Panc1 (cell line): ENCODE measurements at places on chromosomes 2 and 18.

DNA sequence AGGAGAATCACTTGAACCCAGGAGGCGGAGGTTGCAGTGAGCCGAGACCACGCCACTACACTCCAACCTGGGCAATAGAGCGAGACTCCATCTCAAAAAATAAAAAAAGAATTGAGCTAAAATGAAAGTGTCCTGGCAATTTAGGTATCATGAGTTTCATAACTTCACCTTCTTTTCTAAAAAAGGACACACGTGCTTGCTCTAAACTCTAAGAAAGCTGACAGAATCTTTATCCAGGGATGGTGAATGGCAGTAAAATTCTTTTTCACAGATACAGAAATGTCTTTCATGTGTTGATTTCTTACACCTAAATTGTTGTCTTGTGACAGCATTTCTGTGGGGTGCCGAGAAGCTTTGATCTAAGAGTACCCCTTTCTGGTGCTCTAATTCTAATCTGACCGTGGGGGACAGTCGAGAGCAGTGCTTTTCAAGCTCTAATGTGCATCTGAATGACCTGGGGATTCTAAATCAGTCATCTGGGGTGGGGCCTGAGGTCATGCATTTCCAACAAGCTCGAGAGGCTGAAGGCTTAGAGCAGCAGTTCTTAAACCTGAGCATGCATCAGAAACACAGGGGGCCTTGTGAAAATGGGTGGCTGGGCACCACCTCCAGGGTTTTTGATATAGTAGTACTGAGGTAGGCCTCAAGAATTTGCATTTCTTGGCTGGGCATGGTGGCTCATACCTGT lies 42.1 kb upstream of the REL start:
- no peak for DNase-seq

- DNase-seq, result no peak
Measured at GRCh38 chr2:65647249-65647842, 214.9 kb upstream of the SPRED2 start.

GRCh38 chr2:171858397-171858958 lies 35.6 kb downstream of the SLC25A12 start:
- DNase-seq, result no peak

DNA sequence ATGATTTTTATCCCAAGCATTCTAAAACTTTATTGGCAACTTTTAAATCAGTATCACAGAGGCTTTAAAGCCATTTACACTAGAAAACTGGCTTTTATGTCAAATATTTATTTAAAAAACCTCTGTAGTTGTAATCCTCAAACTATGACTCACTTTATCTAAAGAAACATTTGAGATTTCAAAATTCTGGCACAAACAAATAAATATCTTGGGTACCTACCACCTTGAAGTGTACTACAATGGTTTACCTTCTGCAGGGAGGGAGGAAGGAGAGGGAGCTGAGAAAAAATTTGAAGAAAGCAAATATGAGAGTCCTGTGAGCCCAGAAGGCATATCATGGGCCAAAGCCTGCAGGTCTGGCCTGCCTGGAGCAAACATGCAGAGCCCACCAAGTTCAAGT lies 155.6 kb downstream of the NCKAP5 start:
- DNase-seq, result no peak

GRCh38 chr2:98507461-98507860 lies 62.8 kb downstream of the INPP4A start:
- no peak for DNase-seq

GRCh38 chr18:35167857-35168256 lies 73.0 kb upstream of the ZNF397 start:
- no peak for DNase-seq

DNA sequence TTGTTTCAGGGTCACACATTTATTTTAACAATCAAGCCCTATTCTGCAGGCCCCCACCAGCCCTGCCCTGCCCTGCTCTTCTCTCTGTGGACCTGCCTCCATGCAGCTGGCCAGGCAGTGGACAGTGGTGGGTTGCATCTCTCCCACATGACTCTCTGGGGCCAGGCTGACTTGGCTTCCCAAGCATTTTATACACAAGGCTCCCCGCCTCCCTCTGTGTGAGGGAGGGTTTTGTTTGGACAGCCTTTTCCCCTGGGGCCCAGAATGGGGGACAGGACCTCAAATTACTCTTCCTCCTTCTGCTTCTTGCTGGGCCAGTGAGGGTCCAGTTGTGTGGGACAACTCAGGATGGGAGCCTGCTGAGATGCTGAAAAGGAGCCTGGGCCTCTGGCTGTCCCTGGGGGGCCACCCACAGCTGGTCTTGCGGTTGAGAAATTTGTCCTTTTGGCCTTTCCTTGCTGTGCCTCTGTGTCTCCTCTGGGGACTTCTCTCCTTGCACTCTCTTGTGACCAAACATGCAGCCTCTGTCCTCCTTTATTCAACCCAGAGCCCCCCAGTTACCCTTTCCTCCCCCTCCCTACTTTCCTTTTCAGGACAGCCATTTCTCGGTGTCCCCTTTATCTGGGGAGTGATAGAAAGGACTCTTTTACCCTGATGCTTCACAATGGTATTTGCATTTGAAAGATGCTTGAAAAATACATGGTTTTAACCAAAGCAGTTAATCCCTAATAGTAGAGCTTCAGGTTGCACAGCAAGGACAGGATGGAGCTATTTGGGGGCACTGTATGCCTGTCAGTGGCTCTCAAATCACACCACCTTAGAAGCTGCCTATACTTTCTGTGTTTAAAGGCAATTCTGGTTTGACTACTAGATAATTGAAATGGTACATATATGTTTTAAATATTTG lies 151.1 kb downstream of the FHOD3 start:
- no peak for DNase-seq

DNA sequence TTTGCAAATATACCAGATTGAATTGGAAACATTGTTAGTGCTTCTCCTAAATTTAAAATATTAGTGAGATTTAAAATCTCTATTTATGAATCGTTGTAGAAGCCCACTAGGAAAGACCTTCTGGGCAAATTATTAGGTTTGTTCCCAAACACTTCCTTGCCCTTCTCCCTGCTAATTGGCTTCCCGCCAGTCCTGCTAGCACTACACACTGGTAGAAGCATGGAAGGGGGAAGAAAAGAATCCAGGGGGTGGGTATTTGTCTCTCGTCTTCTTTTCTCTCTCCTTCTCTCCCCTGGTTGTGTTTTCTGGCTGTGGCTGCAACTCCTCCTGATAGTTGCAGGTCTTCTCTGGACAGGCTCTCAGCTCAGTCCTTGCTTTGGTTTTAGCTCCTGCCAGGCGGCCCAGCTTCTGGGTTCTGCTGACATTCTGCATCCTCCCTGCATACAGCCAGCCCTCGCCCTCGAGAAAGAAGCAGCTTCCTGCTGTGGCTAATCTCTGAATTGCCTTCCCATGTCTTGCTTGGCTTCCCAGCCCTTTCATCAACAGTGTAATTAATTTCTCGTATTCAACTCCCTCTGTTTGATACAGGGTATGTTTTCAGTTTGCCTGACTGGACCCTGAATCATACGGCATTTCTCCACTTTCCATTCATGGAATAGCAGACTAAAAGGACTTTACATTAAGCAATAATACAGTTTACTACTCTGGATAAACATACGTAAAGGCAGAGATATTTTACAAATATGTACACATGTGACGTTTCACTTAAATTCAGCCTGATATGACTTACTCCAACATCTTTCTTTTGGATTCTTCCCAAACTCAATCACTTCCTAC lies 6.9 kb upstream of the PARD3B start:
- no peak for DNase-seq

DNA sequence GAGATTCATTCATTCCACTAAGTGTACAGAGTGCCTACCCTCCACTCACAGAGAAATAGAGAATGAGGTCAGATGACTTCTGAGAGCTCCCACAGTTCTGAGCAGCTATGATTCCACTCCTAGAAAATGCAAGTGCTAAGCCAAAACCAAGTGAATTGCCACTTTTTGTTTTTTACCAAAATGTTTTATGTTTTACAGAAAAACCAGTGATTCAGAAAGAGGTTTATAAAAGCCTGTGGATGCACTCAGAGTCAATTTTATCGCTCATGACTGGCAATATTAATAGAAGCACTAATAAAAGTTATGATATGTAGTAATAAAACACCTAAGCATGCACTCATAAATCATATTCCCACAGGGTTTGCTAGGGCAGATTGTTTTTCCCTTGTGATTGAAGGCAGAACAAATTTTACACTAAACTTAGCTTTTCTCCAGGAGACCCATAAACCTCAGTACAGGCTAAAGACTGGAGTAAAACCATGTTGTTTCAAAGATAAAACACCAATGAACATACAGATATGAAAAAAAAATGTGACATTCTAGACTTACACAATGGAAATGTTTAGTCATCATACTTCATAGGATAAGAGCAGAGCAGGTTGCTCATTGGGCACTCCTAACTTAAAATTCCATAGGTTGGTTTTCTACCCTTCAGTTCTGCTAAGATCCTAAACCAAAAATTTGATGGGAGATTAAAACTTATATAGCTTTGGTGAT lies 67.5 kb downstream of the PDK1 start:
- DNase-seq, result no peak

- no peak for DNase-seq
Measured at GRCh38 chr18:69956057-69956456, 8.4 kb upstream of the CD226 start.

GRCh38 chr18:50602466-50602865 lies 42.6 kb downstream of the MAPK4 start:
- no peak for DNase-seq

DNA sequence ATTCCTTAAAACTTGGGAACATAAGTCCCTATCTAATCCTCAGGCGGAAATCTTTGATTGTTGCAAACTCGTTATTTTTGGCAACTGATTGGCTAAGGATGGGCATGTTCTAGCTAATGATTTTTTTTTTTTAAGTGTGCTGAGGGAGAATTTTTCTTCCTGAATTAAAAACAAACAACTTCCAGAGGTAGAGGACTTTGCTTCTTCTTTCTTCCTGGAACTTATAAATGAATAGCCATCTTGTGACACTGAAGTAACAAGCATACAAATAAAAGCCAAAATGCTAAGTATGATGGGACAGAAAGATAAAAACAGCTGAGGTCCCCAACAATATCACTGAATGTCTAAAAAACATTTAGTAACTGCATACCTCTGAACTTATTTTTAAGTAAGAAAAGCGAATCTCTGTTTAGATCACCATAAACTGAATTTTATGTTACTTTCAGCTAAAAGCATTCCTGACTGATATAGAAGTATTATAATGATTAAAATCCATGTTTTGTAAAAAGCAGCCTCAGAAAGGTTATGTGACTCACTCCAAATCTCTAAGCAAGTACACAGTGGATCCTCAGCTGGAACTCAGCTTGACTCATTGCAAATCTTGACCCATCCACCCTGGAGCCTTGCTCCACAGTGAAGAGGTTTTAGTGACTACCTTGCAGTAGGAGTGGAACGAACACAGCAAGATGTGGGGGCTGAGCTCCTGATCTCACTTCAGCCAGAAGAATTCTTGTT lies 344.4 kb downstream of the CLIP4 start:
- DNase-seq, result no peak

DNA sequence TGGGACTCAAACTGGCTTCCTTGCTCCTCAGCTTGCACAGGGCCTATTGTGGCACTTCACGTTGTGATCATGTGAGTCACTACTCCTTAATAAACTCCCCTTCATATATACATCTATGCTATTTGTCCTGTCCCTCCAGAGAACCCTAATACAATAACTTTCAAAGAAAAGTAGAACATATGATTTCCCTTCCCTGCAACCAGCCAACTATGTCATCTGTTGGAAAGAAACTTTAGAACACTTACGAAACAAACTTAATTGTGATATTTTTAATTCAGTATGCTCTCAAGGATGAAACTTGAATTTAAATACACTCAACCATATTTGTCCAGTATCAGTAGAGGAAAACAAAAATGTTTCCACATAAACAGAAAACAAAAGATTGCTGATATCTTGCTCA lies 84.4 kb downstream of the DYM start:
- DNase-seq, result no peak

GRCh38 chr2:4346628-4347027 lies 643.3 kb downstream of the DCDC2C start:
- DNase-seq, result no peak

GRCh38 chr2:10165861-10166675 lies 43.5 kb downstream of the RRM2 start:
- DNase-seq, result no peak

DNA sequence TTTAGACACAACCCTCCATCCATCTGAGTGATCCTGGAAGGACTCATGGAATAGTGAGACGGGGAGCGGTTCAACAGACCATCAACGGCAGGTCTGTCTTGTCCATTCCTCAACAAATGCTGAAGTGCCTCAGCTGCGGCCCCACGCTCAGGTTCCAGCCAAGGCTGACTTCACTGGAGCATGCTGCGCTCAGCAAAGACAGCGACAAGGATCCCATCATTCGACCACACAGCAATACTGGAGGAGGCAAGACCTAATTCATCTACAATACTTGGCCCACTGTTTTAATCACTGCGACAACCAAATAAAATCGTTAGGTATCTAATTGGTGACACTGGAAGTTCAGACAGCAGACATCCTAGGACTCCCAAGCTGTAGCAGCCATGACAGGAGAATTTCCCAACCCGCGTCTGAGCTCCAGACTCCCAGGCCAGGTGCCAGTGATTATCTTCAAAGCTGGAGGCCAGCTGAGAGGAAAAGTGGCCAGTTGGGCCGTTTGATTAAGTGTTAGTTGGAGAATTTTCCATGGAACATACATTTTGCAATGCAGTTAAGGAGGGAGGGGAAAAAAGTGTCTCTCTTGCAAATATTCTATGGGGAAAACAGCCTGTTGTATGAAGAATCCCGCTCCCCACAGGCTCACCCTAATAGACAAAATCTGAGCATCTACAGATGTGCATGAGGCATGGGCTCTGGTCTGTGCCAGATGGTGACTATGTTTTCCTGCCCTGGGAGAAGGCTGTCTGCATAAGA lies 92.5 kb upstream of the SLC35G4 start:
- no peak for DNase-seq

DNA sequence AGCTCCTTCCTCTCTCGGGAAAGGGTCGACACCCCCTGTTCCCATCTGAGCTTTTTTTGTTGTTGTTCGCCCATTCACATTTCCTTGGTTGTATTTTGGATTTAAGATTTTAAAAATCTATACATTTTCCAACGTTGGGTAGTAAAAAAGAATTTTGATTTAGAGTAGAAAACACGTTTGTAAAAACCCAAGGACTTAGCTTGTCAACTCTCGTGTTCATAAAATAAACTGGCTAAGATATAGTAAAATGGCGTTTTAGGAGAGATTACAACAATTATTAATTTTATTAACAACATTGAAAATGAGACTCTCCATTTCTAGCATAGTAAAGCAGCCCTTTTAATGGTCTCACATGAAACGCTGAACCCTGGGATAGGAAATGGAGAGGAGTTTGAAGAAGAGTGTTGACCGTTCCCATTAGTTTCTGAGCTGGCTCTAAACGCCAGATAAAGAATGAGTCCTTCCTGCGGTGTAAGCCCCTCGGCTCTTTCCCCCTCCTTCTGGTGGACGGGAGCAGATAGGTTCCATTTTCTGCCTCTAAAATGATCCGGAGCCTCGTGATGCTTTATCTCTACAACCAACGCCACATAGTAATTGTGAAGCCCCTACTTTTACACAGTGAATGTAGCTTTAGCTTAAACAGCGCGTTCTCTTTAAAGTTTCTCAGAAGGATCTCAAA lies 24.0 kb upstream of the ZNF516 start:
- no peak for DNase-seq
